ENCODE measurements at places on chromosomes 7 and 10. TPM values are rescaled to one million over a fixed set of nuclear protein-coding genes. Genes with fewer than 3 reads are reported as not detected.
A peak's percentile ranks its signal among the peaks of the same experiment; 100 is the strongest.

GRCh38 chr10:118725886-118726500 is 28.8 kb downstream of the CACUL1 start:
- peak; percentile 23 for DNase-seq

DNA sequence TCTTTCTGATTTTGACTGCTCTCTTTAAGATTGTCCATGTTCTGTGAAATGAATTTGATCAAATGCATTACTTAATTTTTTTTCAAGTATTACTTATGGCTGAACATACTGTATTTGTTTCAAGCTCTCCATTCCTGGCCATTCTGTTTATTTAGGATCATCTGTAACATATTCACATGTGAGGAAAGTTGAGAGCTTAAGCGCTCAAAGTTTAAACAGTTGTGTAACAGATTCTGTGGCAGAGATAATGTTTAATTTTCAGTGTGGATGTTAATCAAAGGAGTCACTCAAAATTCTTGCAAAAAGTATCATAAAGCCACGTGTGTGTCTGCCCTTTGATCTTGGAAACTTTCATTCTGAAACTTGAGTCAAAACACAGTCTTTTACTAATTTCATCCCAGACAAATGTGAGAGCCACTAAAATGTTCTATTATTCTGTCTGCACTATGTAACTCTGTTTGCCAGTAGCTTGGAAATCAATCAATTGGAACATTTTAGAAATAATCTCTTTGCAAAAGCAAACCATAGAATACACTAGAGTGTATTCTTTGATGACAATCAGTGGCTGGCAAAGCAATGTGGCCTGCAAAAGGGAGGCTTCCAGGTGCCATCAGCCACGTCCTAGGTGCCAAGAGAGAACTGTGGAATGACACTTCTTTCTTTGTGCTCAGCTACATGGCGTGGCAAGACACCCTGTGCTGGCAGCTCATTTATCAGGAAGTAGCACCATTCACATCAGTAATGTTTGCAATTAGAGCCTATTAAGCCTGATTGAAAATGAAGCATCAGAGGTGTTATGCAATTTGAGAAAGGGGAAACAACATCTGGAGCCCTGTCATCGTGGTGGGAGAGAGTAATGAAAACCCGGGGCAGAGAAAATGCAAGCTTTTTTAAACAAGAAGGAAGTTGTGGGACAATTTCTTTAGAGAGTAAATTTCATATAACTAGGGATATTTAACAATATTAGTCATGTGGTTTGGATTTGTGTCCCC is 40.9 kb downstream of the ARL5B start:
- DNase-seq = no peak

GRCh38 chr7:37150856-37151255 is 297.8 kb downstream of the ELMO1 start:
- no peak for DNase-seq

GRCh38 chr7:142670511-142670910 is 78.8 kb upstream of the PRSS1 start:
- DNase-seq = no peak

DNA sequence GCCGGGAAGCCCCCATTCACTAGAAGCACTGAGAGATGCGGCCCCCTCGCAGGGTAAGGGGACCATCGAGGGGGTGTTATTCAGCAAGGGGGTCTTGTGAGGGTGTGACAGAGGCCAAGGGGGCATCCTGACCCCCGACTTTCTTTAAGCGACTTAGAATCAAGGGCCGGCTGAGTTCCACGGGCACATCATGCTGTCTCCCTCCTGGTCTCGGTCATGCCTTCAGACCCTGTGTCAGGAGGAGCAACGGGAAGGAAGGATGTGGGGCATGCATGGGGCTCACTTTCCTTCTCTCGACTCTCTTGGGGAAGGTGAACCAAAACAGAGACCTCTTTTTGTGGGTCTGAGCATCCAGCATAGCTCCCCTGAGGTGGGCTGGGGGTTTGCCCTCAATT is 2.5 kb downstream of the ACSL5 start:
- DNase-seq = no peak

- peak; percentile 83 for DNase-seq
Measured at GRCh38 chr10:125991392-125991791, 95.0 kb downstream of the FANK1 start.

GRCh38 chr7:135210888-135211178 is 493 bp downstream of the WDR91 start:
- DNase-seq = no peak

The PALD1 gene
- 2.6 TPM for total RNA-seq

The RBP4 gene
- 5.8 TPM for total RNA-seq

The H2BK1 gene
- total RNA-seq = not detected

The JCAD gene
- 8.2 TPM for total RNA-seq

The MRLN gene
- total RNA-seq = not detected

The TMEM236 gene
- total RNA-seq = 0.10 TPM

The PTPRZ1 gene
- not detected for total RNA-seq

The MINDY4 gene
- total RNA-seq = 3.3 TPM

All from renal cortical epithelial cell (primary cell).